Stimulated activated naive B cell treated with anti-CD40 and anti-IgM and Interleukin-4, amounts not matched to agents 10 μg/mL and 1 μg/mL and 100 μg/mL, for 72 hours (primary cell): ENCODE measurements at places on chromosomes 12 and 14.

GRCh38 chr12:79547735-79548609 lies 142.8 kb downstream of the PAWR start:
- DNase-seq = no peak

GRCh38 chr14:94944636-94945258 lies 174.8 kb upstream of the GSC start:
- DNase-seq = no peak

DNA sequence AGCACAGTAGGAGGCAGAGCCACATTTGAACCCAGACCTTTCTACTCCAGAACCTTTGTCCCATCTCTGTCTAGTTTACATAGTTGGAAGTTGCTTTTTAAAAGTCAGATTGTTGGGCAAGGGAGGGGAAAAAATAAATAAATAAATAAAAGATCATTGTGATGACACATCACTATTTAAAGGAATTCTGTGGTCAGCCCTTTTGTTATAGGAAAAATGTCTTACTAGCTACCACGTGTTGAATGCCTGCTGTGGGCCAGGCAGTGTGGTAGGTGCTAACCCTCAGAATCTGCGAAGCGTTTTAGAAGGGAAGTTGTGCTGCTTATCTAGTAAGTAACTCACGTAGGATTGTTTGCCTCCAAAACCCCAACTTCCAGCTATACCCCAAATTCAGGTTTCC lies 62.3 kb downstream of the BHLHE41 start:
- no peak for DNase-seq

DNA sequence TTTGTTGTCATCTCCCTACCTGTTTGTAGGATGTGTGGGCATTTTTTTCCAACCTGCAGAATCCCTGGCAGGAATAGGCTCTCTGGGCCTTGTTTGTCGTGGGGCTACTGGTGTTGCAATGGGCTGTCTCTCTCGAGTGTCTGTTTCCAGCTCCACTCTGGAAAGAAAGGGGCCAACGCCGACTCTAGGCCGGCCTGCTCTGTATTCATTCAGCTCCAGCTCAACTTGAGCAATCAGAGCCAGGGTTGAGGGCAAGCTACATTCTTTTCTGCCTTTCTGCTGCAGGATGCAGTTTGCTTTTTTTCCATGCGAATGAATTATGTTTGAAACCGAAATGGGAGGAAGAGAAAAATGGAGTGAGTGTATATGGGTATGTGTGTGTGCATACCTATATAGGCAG lies 2.3 kb downstream of the JDP2 start:
- DNase-seq = no peak

- peak; percentile 15 for DNase-seq
These were observed 79.3 kb downstream of the ARF6 start for GRCh38 chr14:49972131-49972671.
